ENCODE measurements at places on chromosomes 1 and 21.

- DNase-seq, result no peak
These were observed 87.4 kb downstream of the ELAVL4 start for GRCh38 chr1:50196081-50196480.

- no peak for DNase-seq
These were observed 34.0 kb upstream of the BCAR3 start for GRCh38 chr1:93715529-93716126.

DNA sequence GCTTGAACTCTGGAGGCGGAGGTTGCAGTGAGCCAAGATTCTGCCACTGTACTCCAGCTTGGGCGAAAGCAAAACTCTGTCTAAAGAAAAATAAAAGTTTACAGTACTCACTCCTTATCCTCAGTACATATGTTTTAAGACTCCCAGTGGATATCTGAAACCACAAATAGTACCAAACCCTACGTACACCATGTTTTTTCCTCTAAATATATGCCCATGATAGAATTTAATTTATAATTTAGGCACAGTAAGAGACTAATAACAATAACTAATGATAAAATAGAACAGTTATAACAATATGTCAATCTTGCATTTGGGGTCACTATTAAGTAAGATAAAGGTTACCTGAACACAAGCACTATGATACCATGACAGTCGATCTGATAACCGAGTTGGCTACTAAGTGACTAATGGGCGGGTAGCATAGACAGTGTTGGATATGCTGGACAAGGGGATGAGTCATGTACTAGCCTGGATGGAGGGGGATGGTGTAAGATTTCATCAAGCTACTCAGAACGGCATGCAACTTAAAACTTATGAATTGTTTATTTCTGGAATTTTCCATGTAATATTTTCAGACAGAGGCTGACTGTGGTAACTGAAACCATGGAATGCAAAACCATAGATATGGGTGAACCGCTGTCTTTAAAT lies 43.7 kb downstream of the ST7L start:
- peak; percentile 13 for DNase-seq

GRCh38 chr1:93142161-93142560 lies 38.1 kb downstream of the TMED5 start:
- no peak for DNase-seq

DNA sequence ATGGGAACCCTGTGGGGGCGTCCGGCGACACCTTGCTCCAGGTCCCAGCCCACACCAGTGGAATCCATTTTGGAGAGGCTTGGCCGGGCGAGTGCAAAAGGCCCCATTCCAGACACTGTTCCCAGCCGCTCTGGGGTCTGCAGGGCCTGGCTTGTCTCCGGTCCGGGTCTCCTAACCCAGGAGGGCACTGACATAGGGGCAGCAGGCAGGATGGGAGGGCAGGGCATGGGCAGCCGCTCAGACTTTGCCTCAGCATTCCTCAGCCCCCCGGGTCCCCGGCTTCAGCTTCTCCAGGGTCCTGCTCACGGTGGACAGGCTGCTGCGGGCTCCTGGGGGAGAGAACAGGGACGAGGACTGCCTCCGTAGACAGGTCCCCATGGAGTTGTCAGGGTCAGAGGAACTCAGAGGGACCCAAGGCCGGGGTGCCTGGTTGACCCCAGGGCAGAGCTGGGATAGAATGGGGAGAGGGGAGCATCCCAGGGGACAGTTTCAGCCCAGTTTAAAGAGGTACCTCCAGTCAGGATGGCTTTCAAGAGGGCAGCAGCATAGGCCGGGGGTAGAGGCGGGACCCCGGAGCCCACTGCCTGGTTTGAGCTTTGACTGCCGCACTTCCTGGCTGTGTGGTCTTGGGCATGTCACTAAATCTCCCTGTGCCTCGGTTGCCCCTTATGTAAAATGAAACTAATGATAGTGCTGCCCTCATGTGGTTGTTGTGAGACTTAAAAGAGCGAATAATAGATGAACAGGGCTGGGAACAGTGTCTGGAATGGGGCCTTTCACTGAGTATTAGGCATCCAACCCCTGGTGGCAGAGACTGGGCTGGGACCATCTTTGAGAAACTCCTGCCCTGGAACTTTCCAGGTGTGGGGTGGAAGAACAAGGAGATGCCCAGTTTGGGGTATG lies 3.7 kb downstream of the KNCN start:
- DNase-seq, result peak; percentile 29

GRCh38 chr21:25536752-25537151 lies 70.5 kb downstream of the MRPL39 start:
- no peak for DNase-seq

DNA sequence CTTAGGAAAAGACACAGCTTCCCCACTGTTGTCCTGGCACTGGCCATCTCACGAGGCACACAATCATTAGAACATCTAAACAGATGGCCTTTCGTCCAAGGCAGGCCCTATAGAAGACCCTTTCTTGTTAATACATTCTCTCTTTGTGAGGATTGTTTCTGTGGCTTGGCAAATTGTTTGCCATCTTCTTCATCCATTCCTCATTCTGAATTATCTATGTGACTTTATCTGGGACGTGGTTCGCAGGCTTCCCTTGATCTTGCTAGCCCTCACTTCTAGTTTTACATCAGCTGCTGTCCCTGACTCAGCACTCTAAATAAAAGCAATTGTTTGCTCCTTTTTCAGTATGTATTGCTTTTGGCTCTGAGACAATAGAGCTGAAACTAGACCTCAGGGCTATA lies 101.1 kb upstream of the ZC3H11B start:
- peak; percentile 56 for DNase-seq

DNA sequence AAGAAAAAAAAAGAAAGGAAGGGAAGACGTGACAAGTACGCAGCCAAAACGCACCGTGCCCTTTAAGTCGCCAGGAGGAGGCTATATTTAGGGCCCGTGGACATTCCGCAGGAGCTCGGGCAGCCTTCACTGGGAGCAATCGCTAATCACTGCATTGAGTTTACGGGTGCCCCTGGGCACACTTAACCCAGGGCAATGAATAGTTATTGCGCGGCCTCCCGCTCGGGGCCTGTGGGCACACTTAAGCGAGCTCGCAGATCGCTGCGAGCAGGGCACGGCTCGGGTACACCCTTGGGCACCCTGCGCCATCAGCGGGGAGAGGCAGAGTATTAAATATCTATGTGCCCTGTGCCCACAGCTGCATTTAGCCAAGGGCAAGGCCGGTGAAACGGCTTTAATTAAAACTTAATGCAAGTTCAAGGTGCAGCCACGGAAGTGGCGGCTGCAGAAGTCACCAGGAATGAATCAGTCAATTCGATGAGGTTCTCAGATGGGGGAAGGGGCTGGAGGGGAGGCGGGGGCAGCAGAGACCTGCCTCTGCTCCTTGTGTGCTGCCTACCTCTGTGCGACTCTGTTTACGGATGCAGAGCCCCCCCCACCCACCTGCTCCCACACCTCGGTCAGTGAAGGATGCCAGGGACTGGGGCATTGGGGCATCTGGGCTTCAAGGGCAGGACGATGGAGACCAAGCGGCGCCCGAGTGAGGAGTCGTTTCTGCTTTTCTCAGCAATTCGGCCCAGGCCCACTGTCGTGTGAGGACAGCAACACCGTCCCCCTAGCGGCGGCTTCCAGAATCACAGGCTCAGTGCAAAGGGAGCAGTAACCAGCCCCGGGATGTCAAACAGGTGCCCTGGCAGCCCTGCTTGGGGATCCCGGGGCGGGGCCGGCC lies 51.8 kb upstream of the TARDBP start:
- peak; percentile 69 for DNase-seq

DNA sequence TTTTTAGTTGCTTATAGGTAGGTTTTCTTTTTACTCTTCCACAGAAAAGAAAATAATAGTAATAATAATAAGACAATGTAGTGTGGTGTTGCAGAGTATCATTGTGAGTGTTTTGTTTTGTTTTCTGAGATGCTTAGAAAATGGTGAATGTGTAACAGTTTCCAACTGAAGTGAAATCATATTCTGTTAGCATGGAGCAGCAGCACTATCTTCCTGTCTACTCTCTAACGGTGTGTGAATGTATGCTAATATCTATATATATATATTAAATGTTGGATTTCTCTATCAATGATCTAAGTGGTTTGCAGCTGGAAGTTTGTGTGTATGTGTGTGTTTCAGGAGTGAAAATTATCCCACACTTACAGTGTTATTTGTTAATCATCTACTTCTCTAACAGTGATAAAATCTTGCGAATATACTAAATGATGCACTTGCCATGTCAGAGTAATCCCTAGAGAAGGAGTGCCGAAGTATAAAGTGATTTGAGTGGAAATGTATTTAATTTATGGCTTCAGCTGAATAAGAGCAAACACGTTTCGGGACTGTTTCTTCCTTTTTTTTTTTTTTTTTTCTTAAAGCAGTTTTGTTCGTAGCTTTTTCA lies 377 bp downstream of the SAMD13 start:
- no peak for DNase-seq

- DNase-seq, result peak; percentile 34
These were observed 285.1 kb downstream of the RYR2 start for GRCh38 chr1:237327061-237327460.

DNA sequence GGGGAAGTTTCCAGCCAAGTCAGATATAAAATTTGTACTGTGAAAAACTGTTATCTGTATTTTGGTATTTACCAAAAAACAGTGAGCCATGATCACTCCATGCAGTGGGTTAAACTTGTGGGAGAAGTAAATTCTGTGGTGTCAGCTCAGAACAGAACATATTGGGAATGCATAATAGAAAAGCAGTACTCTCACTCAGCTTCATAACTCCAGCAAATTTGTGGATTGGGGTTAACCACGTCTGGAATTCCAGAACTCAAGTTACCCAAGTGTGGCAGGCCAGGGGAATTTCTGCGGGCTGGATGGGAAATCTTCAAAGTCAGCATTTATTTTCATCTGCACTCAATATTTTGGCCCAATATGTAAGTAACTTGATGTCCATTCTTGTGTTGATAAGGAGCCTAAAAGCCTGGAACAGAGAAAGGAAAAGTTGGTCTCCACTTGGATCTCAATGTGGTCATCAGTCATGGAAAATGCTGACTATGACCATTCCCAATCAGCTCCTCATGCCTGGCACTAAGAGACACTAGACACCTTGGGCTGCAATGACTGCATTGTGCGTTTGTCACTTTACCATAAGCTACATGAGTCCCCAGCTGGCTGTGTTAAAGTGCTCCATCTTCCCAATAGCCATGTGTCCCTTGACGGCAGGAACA lies 39.1 kb upstream of the ENAH start:
- DNase-seq, result no peak

- DNase-seq, result no peak
These were observed 120.9 kb upstream of the IPO9 start for GRCh38 chr1:201708085-201708512.

- DNase-seq, result no peak
These were observed at the start of gene GJC2 for GRCh38 chr1:228149406-228150119. TSS of gene GJC2 (plus strand) at chr1:228149930. CDS start at chr1:228157759, 7,829 bp downstream.

DNA sequence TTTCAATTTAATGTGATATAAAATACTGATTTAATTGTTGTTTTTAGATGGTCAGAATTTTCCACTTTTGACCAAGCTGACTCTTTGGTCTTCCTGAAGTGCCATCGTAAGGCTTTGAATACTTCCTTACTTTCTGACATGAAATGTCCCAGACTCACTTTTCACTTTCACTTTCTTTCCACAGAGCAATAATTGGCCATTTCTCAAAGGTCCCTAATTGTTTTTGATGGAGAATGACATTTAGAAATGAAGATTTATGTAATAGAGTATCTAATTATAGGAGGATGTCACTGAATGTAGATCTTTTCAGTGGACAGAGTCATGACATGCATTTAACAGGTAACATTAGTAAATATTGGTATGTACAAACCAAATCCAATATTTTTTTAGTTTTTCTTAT lies 1141.6 kb downstream of the KCNT2 start:
- DNase-seq, result no peak

DNA sequence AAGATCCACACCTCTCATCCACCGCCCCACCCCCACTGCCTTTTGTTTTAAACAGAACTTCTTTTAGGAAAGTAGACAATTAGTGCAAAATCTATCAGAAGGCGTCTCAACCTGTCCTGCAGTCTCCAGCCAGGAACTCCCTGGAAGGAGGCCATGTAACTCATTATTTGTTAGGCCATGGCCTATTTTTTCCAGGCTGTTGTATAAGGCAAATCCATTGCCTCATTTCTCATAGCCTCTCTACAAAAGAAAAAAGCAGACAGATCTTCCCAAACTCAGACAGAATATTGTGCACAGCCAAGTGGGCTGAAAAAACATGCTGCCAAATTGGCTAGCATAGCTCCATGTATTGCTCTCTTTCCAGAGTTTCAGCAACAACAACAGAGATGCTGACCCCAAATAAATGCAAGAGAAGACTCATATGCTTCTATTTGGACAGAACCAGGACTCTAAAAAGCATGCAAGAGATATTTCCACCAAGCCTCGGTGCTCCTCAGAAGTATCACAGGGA lies 770.7 kb upstream of the CXADR start:
- no peak for DNase-seq

DNA sequence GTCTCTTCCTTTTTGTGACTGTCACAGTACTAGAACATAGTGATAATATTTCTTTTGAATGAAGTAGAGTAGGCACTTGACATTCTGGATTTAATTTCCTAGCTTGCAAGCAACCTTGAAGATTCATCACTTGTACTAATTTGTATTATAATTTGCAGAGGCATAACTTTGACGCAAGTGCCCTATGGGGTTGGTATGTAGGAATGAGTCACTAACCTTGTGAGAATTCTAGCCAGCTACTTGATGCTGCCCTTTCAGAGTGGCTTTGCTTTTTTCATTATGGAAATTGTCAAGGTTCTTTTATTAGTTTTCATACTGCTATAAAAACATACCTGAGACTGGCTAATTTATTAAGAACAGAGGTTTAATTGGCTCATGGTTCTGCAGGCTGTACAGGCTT lies 13.7 kb upstream of the DPH5 start:
- no peak for DNase-seq

DNA sequence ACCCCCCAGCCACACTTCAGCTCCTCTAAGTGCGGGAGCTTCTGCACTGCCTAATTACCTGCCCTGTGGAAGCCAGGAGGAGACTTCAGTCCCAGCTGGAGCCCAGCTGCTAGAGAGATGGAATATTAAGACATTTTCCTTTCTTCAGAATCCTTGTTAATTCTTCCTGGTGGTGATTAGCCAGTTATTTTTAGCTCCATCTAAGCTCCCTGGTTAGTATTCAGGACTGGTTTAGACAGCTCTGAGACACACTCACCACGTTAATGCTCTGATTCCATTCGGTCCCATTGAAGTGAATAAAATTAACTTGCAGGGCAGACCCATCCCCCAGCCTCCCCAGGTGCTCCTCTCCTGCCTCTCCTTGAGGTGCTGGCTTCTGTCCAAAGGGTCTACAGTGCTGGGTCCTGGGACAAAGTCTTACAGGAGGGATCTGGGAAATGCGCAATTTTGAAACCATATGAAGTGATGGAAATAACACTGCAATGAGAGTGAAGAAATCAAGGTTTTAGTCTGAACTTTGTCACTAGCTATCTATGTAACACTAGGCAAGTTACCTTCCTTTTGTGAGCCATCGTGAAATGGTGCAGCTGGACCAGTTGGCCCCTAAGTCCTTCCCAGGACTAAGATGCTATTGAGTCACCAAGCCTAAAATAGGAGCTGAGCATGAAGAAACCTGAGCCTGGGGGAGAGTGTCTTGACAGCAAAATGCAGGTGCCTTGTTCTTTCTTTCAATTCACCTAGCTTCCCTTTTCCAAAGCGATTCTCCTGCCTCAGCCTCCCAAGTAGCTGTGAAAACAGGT lies 117.4 kb upstream of the ATP1A1 start:
- DNase-seq, result no peak
